Immature natural killer cell (primary cell): ENCODE measurements at places on chromosomes 4 and X. TPM values are rescaled to one million over a fixed set of nuclear protein-coding genes. Genes with fewer than 3 reads are reported as not detected.

Gene IL13RA2
- polyA plus RNA-seq: not detected

Gene GJB1
- polyA plus RNA-seq: not detected

Gene FHDC1
- not detected for polyA plus RNA-seq

Gene RPS3A
- 1,390 TPM for polyA plus RNA-seq

Gene ADGRL3
- not detected for polyA plus RNA-seq

Gene CLNK
- polyA plus RNA-seq: 1.8 TPM

Gene ANXA10
- not detected for polyA plus RNA-seq

Gene CLDN34
- not detected for polyA plus RNA-seq

DNA sequence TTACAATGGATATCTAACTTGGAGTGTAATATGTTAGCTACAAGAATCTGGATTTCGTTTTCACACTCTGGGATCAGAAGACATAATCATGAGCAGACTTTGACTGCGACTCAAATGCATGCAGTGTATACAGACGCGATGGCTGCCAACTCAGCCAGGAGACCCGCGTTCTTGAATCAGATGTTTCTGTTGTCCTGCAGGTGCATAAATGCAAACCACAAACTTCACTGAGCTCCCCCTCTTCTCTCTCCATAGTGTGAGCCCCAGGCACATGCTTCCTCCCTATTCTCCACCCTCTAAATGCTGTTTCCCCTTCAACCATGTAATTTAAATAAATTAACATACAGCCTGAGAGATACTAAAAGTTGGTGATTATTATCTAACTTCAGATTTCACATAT is 347.9 kb downstream of the DCHS2 start:
- H3K27ac ChIP-seq: no peak overlapping the region
- H3K36me3 ChIP-seq: no peaks in the 10 kb centered on the region
- no peaks in the 10 kb centered on the region for H3K4me1 ChIP-seq
- DNase-seq: no peak
- no peak overlapping the region for H3K4me3 ChIP-seq

DNA sequence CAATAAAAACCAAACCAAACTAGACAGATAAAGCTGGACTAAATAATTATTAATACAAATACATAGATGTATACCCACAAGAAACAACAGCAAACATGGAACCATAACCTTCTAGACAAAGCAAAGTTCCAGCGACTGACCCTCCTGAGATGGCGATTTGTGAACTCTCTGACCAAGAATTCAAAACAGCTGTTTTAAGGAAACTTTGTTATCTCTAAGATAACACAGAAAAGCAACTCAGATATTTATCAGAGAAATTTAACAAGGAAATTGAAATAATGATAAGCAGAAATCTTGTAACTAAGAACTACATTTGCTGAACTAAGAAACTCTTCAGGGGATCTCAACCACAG is 23.4 kb upstream of the MTHFD2L start:
- no peaks in the 10 kb centered on the region for H3K36me3 ChIP-seq
- no peak overlapping the region for H3K4me3 ChIP-seq
- peaks cover 9% of the 10 kb centered on the region for H3K27me3 ChIP-seq
- no peak for DNase-seq

DNA sequence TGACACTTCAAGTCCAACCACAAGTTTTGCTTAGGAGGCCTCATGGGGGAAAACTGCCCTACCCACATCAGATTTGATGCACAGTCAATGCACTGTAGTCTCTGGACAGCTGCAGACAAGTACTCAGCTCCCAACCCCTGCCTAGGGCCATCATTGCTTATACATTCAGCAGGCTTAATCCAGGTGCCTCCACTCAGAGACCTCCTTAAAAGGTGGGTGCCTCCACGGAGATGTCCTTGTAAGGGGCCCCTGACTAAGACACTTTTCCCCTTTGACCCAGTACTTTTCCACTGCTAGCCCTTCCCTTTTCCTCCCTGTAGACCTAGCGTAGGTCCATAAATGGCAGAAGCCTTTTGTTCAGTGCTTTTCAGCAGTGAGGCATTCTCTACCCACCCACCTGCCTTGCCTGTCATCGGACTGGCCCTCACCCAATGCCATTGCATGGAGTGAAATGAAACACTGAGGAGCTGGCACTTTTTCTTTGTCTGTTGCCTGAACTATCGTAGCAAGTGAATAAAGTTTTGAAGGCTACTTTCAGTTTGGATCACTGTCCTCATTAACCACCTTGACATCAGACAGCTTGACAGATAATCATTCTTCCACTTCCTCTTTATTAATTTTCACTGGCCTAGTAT is 23.8 kb upstream of the PLK4 start:
- peaks cover 18% of the 10 kb centered on the region for H3K36me3 ChIP-seq
- no peak overlapping the region for H3K4me3 ChIP-seq
- DNase-seq: no peak

GRCh38 chr4:121155893-121156292 is 8.2 kb downstream of the TNIP3 start:
- H3K27me3 ChIP-seq: peaks cover 6% of the 10 kb centered on the region
- no peaks in the 10 kb centered on the region for H3K36me3 ChIP-seq
- no peak for DNase-seq
- H3K4me1 ChIP-seq: peaks cover 46% of the 10 kb centered on the region
- peak overlapping the region; percentile 58 for H3K4me3 ChIP-seq

- DNase-seq: no peak
- no peak overlapping the region for H3K4me3 ChIP-seq
- H3K27ac ChIP-seq: no peak overlapping the region
- no peaks in the 10 kb centered on the region for H3K36me3 ChIP-seq
- no peaks in the 10 kb centered on the region for H3K27me3 ChIP-seq
Measured at GRCh38 chrX:123311486-123311885, 127.4 kb downstream of the GRIA3 start.

- no peak overlapping the region for H3K27ac ChIP-seq
- H3K4me1 ChIP-seq: peaks cover 13% of the 10 kb centered on the region
- no peak for DNase-seq
- H3K27me3 ChIP-seq: peaks cover 2% of the 10 kb centered on the region
Measured at GRCh38 chr4:35965300-35965699, 279.0 kb downstream of the ARAP2 start.

DNA sequence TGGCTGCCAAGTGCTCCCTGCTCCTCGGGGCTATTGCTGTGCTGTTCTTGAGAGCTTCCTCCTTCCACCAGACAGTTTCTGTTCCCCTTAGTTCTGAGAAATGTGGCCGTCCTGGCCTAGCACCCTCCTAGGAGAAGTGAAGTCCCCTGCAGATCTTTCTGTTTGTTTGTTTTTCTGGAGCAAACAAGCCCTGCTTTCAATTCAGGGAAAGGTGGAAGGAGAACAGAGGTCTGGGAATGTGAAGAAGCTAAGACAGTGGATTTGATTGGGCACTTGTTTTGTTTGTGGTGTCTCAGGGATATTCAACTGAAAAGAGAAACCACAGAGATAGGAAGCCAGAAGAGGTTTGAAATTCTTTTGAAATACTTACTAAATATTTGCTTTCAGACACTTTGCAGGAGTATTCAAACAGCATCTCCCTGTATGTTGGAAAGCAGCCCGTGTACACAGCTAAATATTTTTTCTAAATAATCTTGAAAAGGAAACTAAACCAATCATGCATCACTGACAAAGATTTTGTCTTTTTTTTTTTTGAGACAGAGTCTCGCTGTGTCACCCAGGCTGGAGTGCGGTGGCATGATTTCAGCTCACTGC is 36.5 kb upstream of the PPM1K start:
- peak overlapping the region; percentile 68 for H3K4me3 ChIP-seq
- no peak for DNase-seq
- no peaks in the 10 kb centered on the region for H3K36me3 ChIP-seq
- peaks cover 12% of the 10 kb centered on the region for H3K4me1 ChIP-seq
- peak overlapping the region; percentile 77 for H3K27ac ChIP-seq
- no peaks in the 10 kb centered on the region for H3K27me3 ChIP-seq

DNA sequence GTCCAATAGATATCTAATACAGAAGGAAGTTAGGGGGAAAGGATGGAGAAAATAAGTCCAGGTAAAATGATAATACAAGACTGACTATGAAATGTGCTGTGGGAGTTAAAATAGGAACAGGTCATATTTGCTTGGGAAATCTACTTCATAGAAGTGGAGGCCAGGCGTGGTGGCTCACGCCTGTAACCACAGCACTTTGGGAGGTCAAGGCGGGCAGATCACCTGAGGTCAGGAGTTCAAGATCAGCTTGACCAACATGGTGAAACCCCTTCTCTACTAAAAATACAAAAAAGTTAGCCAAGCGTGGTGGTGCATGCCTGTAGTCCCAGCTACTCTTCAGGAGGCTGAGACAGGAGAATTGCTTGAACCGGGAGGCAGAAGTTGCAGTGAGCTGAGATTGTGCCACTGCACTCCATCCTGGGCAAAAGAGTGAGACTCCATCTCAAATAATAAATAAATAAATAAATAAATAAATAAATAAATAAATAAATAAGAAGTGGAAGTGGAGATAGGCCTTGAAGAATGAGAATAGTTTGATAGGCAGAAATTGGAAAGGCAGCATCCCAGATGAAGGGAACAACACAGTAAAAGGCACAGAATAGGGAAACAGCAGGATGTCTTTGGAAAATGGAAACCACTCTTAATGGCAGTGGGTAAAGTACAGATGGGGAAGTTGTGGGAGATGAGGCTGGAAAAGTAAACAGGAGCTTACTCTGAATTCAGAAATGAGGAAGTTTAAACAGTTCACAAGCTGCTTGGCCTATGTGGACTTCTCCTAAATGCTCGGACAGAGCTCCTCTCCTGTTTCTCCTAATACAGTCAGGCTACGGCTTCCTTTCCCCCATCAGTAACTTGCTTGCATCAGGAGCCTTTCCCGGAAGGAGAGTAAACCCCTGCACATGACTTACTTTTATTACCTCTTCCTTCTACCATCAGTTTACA is 15.1 kb upstream of the GK start:
- H3K4me1 ChIP-seq: peaks cover 7% of the 10 kb centered on the region
- H3K27ac ChIP-seq: no peak overlapping the region
- H3K36me3 ChIP-seq: no peaks in the 10 kb centered on the region
- H3K4me3 ChIP-seq: no peak overlapping the region
- no peaks in the 10 kb centered on the region for H3K27me3 ChIP-seq
- no peak for DNase-seq

DNA sequence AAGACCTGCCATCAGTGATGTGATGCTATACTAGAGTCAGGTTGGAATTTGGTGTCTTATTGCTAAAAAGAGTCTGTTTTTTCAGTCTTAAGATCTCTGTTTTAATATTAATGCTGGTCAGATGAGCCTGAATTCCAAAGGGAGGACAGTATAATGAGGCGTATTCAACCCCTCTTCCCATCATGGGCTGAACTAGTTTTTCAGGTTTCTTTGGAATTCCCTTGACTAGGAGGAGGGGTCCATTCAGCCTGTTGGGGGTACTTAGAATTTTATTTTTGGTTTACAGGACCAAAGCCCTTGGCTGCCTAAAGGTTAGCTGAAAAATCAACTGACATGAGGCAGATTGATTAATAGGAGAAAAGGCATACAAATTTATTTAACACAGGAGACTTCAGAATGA is 24.1 kb upstream of the PI4K2B start:
- peaks cover 3% of the 10 kb centered on the region for H3K27me3 ChIP-seq
- DNase-seq: no peak
- H3K4me3 ChIP-seq: no peak overlapping the region
- no peaks in the 10 kb centered on the region for H3K4me1 ChIP-seq
- no peaks in the 10 kb centered on the region for H3K36me3 ChIP-seq
- H3K27ac ChIP-seq: no peak overlapping the region

DNA sequence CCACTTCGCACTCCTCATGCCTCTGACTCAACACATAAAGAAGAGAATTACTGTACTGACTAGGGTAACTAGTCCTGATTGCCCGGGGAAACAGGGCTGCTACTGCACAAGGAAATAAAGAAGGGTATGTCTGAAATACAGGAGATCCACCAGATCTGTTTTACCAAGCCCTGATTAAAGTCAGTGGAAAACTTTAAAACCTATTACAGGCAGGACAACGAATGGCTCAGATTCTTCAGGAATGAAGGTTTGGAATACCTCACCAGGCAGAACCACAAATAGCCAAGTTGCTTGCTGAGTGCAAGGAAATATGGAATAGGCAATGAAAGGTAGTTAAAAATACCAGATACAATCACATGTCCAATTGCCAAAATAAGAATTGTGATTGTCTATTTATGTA is 17.3 kb downstream of the LAMTOR3 start:
- H3K27ac ChIP-seq: no peak overlapping the region
- no peak for DNase-seq
- H3K4me1 ChIP-seq: no peaks in the 10 kb centered on the region

GRCh38 chr4:173001571-173001970 is 167.0 kb upstream of the GALNT7 start:
- no peaks in the 10 kb centered on the region for H3K4me1 ChIP-seq
- no peaks in the 10 kb centered on the region for H3K36me3 ChIP-seq
- H3K4me3 ChIP-seq: no peak overlapping the region
- H3K27me3 ChIP-seq: peaks cover 2% of the 10 kb centered on the region

- H3K27me3 ChIP-seq: no peaks in the 10 kb centered on the region
- no peak overlapping the region for H3K4me3 ChIP-seq
- DNase-seq: no peak
- H3K27ac ChIP-seq: no peak overlapping the region
- no peaks in the 10 kb centered on the region for H3K4me1 ChIP-seq
Measured at GRCh38 chrX:20740443-20740842, 473.7 kb upstream of the RPS6KA3 start.

- H3K27ac ChIP-seq: no peak overlapping the region
- H3K36me3 ChIP-seq: peaks cover 2% of the 10 kb centered on the region
- no peak overlapping the region for H3K4me3 ChIP-seq
- no peaks in the 10 kb centered on the region for H3K4me1 ChIP-seq
- no peak for DNase-seq
Measured at GRCh38 chrX:119475389-119476101, 7.3 kb downstream of the SLC25A5 start.

DNA sequence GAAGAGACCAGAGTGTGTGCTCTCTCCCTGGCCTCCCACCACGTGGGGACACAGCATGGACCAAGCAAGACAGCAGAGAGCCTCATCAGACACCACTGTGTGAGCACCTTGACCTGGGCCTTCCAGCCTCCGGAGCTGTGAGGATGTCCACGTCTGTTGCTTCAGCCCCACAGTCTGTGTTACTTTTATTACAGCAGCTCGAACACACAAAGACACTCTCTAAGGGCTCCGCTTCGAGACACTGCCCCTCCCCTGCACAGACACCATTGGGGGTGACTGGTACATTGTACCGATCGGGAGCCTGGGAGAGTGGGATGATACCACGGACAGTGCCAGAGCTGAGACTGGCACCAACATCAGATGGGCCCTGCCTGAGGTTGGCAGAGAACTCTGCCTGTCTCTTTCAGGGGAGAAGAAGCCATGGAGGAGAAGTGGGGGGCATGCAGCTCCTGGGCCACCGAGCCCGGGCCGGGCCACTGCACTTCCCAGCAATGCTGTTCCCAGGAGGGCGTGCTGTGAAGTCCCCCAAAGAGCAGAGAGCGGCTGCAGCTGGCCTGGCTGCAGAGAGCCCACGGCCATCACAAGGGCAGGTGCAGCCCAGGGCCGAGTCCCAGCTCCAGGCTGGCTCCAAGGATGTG is 48.1 kb upstream of the HMX1 start:
- H3K27ac ChIP-seq: no peak overlapping the region
- peaks cover 4% of the 10 kb centered on the region for H3K27me3 ChIP-seq
- no peak overlapping the region for H3K4me3 ChIP-seq
- H3K36me3 ChIP-seq: no peaks in the 10 kb centered on the region
- no peak for DNase-seq

GRCh38 chr4:67521506-67521905 is 23.8 kb downstream of the CENPC start:
- H3K4me3 ChIP-seq: no peak overlapping the region
- peak overlapping the region; percentile 39 for H3K27ac ChIP-seq
- no peaks in the 10 kb centered on the region for H3K27me3 ChIP-seq
- peaks cover 19% of the 10 kb centered on the region for H3K36me3 ChIP-seq
- H3K4me1 ChIP-seq: peaks cover 56% of the 10 kb centered on the region

GRCh38 chr4:138751309-138751708 is 264.3 kb upstream of the NOCT start:
- no peak overlapping the region for H3K27ac ChIP-seq
- H3K4me3 ChIP-seq: no peak overlapping the region
- no peaks in the 10 kb centered on the region for H3K36me3 ChIP-seq
